ENCODE measurements at places on chromosomes 12 and 14.

DNA sequence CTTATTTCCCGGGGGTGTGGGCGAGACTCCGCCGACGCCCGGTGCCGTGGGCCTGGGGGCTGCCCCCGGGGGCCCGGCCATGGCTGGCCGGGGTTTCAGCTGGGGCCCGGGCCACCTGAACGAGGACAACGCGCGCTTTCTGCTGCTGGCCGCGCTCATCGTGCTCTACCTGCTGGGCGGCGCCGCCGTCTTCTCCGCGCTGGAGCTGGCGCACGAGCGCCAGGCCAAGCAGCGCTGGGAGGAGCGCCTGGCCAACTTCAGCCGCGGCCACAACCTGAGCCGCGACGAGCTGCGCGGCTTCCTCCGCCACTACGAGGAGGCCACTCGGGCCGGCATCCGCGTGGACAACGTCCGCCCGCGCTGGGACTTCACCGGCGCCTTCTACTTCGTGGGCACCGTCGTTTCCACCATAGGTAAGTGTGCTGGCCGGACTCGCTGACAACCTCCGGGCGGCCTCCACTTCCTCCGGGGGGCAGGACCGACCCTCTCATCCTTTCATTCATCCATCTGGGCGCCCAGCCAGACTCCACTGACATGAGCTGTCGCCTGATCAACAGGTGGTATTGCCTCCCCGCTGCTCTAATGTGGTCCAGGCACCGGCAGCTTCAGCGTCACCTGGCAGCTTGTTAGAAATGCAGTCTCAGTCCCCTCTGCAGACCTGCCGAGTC is 467 bp downstream of the KCNK13 start:
- DNase-seq: peak; percentile 26

- DNase-seq: no peak
Observed at GRCh38 chr12:58967561-58967960, 47.3 kb upstream of the LRIG3 start.

GRCh38 chr12:51520576-51521325 is 70.3 kb upstream of the SCN8A start:
- DNase-seq: no peak

- no peak for DNase-seq
Observed at GRCh38 chr12:104599272-104600035, 142.7 kb downstream of the CHST11 start.

DNA sequence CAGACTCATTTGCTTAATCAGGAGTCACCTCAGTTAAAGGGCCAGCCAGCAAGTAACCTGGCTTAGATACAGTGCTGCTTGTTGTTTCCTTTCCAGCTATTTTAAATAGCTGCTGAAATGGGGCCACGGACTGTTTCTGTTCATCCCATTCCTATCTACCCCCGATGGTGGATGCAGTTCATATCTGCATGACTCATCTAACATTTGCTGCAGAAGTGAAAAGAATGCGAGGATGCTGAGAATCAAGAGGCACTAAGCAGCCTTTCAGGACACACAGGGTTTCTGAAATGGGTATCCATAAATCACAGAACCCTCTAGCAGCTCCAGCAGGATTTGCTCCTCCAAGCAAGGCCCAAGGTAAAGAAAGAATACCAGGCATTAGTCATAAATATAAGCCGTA is 60.2 kb upstream of the RTRAF start:
- DNase-seq: no peak

GRCh38 chr14:60092526-60092920 is 800 bp downstream of the PCNX4 start:
- DNase-seq: no peak

GRCh38 chr14:34667007-34667406 is 37.1 kb upstream of the SNX6 start:
- DNase-seq: no peak

- DNase-seq: peak; percentile 99
Observed at GRCh38 chr12:124917135-124917840, 2.8 kb upstream of the UBC start.

GRCh38 chr12:66623455-66623854 is 55.4 kb downstream of the GRIP1 start:
- peak; percentile 57 for DNase-seq

GRCh38 chr12:45407981-45408728 is 192.3 kb downstream of the ANO6 start:
- DNase-seq: no peak

DNA sequence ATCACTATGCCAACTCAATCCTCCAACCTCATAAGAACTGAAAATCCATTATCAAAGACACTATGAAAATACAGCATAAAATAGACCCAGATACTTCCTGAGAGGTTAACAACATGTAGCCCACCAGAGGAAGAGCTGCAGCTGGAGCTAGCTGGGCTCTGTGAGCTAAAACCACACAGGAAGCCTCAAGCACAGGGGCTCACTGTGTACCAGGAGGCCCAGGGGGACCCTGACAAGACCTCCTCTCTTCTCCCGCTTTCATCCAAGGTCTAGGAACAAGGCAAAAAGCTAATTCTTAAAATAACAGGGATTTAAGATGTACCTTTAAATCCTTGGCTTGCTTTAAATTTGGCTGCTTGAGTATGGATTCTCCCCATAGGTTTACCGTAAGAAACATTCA is 53.6 kb downstream of the EIF2S3B start:
- DNase-seq: no peak

- DNase-seq: no peak
Observed at GRCh38 chr14:94125659-94126418, 3.6 kb downstream of the IFI27L2 start.

DNA sequence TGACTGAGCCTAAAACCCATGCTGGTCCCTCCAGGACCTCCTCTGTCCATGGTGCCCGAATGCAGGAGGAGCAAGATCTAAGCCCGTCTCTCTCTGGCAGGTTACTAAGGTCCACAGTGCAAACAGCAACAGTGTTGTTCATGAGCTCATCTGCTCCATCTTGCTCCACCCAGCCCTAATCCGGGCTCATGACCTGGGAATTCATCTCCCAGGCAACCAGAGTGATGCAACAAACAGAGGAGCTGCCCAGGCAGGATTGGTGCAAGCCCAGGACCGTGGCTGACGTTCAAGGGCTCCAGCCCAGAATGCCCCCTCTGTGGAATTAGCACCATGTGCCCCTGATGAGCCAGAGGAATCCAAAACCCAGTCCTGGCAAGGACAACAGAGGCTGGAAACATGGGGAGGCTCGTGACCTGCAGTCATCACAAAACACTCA is 29.9 kb downstream of the HSPB8 start:
- no peak for DNase-seq

DNA sequence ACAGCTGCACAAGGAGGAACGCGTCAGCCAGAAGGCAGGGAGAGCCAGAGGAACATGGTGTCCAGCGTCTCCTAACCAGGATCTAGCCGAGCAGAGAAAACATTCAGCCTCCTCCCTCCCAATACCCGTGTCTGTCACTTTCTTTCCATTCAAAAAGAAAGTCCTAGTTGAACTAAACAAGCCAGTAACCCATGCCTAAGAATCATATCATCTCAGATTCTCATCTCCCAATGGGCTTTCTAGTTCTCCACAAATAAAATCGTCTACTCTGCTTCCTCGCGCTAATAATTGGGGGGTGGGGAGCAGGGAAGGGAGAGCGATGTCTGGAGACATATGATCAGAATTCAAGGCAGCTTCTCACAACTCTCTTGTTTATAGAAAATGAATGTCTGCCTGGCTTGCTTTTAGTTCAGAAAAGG is 7.4 kb downstream of the NKX2-1 start:
- no peak for DNase-seq

DNA sequence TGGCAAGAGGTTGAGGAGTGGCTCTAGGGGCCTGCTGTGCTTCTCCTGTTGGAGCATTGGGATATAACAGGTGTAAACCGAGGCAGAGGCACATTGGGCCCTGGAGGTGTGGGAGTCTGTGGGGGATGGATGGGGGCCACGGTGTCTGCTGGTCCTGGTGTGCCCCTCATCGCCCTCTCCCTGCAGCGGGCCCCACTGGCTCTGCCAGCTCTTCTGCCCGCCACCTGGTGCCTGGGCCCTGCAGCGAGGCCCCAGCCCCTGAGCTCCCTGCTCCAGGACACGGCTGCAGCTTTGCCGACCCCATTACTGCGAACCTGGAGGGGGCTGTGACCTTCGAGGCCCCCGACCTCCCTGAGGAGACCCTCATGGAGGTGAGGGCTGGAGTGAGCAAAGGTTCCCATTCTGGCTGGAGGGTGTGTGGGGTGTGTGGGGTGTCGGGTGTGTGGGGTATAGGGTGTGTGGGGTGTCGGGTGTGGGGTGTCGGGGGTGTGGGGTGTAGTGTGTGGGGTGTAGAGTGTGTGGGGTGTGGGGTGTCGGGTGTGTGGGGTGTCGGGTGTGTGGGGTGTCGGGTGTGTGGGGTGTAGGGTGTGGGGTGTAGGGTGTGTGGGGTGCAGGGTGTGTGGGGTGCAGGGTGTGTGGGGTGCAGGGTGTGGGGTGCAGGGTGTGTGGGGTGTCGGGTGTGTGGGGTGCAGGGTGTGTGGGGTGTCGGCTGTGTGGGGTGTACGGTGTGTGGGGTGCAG is 10.6 kb upstream of the PUS1 start:
- no peak for DNase-seq

GRCh38 chr12:94973221-94973620 is 30.3 kb downstream of the NDUFA12 start:
- no peak for DNase-seq

DNA sequence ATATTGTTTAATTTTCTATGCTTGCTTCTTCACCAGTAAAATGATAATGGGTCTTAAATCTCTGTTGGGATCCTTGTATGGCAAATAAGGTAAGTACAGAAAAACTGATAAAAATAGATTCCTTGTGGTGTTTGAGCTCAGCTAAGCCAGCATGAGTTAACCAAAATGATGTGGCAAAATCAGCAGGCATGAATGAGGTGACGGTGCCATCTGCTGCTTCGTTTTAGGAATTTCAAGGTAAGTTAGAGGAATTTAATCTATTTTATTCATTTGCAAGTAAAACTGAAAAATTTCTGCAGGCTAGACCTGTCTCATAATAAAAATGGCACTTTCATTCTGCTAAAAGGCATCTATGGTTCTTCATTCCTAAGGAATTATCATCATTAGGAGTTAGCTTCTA is 10.0 kb upstream of the CLEC7A start:
- DNase-seq: peak; percentile 84

DNA sequence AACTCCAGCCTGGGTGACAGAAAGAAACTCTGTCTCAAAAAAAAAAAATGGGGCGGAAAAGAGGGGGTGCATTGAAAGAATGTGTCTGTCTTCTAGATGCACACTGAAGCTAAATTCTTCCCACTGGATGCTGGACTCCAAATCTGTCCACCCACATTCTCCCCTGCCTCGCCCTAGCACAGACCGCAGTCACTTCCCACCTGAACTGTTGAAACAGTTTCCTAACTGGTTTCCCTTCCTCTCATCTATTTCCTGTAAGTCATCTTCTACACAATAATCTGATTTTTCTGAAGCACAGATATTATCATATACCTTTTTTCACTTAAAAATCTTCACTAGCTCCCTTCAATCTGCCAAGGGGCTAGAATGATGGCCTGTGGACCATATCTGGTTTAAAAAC is 1.5 kb upstream of the HCAR1 start:
- DNase-seq: peak; percentile 69

- DNase-seq: no peak
Observed at GRCh38 chr12:52896190-52897100, 8.4 kb downstream of the KRT8 start.

GRCh38 chr14:62711351-62712023 is 333.8 kb downstream of the KCNH5 start:
- no peak for DNase-seq

DNA sequence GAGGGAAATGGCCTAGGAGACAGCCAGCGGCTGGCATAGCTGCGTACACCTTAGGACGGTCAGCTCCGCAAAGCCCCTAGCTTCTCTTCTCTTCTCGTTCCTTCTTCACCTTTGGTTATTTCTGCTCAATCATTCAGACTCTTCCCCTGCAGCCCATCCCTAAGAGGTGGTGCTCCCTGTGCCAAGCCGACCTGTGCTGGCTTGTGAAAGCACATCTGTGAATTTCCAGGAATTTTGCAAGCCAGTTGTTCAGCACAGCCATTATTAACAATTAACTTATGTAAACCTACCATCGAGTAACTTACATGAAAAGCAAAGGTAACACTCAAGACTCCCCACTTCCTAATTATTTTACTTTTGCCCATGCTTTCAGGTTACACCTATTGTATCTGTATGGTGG is 20.9 kb upstream of the GPR68 start:
- no peak for DNase-seq

DNA sequence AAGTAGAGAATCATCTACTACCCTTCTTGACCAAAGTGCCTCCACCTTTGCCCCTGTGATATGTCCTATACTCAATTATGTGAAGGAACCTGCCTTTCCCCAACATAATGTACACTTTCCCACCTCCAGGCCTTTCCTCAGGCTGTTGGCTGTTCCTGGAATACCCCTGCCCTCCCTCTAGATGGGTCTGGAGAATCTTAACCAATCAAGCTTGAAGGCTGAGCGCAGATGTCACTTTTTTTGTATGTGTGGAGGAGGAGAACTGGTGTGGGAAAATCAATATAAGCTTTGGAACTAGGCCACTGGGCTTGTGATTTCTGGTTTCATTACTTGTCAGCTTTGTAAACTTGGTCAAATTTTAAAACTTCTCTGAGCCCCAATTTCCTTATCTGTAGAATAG is 4.7 kb downstream of the BMAL2 start:
- no peak for DNase-seq

GRCh38 chr12:123143736-123144461 is 7.0 kb downstream of the PITPNM2 start:
- no peak for DNase-seq

GRCh38 chr14:71711619-71712018 is 220.6 kb upstream of the RGS6 start:
- DNase-seq: no peak

DNA sequence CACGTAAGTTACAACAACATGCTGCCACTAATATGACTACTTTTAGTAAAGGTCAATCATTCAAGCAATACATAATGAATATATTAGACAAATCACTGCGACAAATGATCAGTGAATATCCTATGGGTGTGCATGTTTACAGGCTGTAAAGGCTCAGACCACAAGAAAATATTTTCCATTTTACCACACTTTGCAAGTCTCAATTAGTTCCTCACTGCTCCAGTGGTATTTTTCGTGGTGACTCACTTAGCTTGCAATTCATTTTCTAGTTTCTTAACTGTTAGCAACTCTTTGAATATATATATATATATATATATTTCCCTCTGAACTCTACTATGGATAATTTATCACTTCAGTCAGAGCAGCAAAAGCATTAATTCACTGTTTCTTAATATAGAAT is 96.9 kb downstream of the EML5 start:
- DNase-seq: no peak

- peak; percentile 21 for DNase-seq
Observed at GRCh38 chr14:91745344-91745743, 13.5 kb upstream of the CATSPERB start.

DNA sequence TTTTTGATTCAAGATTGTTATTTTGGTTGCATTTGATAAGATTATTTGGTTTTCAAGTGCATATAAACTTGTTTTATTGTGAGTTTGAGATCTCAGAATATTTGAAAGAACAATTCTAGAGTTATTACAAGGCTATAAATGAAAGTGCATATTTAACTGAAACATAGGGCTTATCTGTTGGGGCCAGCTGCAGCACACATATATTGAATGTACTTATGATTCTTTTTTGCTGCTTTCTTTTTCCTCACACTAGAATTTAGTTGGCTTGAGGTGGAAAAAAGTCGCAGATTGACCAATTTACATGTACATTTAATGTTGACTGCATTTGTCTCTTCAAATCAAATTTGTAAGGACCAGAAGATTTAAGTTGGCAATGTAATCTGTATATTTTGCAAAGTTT is 88.0 kb downstream of the PCNX1 start:
- no peak for DNase-seq
